KG1 (cell line): ENCODE measurements at places on chromosomes 1 and 21.

- DNase-seq = no peak
Measured at GRCh38 chr1:240304466-240304865, 212.8 kb downstream of the FMN2 start.

DNA sequence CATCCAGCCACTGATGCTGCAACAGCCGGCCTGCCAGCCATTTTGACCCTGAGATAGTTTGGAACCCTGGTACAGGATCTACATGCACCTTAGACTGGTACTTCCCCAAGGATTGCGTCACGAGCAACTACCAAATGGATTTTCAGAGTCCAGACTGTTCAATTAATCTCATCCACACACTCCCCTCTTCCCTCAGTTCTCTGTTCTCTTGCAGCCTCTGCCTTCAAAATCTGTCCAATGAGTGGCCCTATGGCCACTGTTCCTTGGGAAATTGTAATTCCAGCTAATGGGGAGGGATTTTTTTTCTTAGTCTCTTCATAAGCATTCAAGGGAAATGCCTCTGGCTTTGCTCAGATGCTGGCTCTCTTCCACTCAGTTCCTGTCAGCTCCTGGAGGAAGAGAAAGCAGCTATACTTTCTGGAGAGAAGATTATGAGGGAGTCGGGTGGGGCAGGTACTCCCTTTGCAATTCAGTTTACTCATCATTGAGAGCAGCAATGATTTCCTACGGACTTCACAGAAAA lies 19.8 kb upstream of the UAP1 start:
- no peak for DNase-seq

DNA sequence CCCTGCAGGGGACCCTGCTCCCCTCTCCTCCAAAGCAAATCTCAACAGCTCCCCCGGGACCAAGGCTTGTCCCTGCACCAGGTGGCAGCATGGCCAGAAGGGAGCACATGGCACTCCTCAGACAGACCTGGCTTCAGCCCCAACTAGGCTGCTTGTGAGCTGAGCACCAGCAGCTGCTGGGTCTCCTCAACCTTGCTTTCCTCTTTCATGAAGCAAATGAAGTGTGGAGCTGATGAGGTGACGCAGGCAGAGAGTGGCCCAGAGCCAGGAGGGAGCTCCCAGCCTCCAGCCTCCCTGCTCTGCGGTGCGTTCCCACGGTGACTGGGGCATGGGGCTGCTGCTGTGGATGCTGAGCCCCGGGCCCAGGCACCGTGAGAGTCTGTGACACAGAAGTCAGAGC lies 34.0 kb downstream of the MEGF6 start:
- no peak for DNase-seq

DNA sequence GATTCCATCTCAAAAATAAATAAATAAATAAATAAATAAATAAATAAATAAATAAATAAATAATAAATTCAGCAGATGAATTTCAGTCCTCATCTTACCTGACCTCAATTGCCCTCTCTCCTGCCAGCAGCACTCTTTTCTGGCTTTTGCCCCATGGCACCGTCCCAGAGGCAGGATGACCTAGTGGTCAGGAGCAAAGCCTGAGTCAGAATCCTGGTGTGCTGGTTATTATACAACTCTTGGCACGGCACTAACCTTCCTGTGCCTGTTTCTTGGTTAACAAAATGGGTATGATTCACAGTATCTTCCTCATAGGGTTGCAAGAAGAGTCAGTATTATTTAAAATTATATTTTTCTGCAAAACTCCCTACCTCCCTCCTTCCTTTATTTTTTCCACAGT lies 43.0 kb downstream of the NKAIN1 start:
- no peak for DNase-seq
